ENCODE measurements at places on chromosomes 11 and 22.

DNA sequence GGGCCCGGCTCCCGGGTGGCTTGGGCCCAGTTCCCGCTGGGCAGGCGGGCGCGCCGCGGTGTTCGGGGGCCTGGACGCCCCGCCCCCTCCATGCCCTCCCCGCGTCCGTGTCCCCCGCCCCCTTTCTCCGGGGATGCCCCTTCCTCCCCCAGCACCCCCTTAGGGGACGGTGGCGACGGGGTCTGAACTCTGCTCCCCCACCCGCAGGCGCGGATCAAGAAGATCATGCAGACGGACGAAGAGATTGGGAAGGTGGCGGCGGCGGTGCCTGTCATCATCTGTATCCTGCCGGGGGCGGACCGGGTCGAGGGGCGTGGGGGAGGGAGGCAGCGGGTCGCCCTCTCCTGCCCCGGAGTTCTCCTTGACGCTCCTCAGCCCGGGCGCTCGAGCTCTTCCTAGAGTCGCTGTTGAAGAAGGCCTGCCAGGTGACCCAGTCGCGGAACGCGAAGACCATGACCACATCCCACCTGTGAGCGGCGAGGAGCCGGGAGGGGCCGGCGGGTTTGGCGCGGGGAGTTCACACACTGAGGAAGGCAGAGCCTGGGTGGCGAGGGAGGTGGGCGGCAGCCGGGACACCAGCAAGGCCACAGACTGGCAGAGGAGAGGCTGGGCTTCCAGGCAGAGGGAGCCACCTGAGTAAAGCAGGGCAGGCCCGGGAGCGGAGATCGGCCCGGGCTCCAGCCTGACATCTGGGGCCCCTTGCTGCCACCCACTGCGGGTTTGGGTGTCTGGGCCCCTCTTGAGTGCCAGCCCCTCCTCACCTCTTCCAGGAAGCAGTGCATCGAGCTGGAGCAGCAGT is 546 bp downstream of the DRAP1 start:
- DNase-seq = no peak

GRCh38 chr11:12413141-12414052 is 36.0 kb downstream of the PARVA start:
- DNase-seq = no peak

DNA sequence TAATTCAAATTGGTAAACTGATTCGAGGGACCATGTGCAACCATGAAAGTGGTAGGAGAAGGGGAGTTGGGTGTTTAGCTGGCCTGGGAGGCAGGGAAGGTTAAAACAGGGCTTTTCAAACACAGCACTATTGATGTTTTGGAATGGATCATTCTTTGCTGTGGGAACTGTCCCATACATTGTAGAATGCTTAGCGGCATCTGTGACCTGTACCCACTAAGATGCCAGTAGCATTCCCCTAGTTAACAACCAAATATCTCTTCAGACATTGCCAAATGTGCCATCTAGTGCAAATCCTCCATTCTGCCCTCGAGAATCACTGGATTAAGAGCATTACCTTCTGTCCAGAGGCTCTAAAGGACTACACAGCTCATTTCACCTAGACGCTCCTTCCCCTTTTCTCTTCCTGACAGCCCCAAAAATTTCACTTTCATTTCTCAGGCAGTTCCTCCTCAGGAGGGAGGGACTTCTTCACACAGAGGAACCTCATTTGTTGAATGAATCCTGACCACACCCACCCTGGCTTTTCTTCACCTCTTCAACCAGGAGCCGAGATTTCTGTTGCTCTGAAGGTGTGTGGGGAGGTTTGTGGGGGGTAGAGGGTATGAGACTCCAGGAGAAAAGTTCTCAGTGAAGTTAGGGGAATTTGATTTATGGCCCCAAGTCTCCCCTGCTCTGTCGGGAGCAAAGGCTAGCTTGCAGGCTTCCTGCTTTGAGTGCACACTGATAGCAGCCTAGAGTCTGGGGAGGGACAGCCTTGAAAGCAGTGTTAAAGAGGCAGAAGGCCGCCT is at the start of gene TRIM34:
Gene TRIM34 (plus strand): TSS at position 513 of the 791 bp plus-strand sequence. CDS start 7,331 bp downstream, outside the sequence.
- peak; percentile 73 for DNase-seq

DNA sequence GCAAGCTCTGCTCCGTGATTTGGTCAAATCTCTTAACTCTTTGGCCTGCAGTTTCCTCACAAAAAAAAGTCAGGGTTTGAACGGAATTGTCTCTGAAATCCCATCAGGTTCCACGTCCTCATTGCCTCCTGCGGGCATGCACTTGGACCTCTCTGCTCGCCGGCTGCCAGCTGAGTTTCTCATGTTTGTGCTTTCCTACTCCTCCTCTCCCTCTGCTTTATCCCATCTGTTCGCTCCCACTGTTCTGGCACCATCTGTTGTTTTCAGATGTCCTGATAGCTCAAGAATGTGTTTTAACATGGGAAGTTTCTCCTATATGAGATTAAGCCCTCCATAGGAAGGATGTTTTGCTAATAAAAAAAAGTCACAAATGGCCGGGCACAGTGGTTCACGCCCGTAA is 49.4 kb upstream of the ARHGAP42 start:
- no peak for DNase-seq

DNA sequence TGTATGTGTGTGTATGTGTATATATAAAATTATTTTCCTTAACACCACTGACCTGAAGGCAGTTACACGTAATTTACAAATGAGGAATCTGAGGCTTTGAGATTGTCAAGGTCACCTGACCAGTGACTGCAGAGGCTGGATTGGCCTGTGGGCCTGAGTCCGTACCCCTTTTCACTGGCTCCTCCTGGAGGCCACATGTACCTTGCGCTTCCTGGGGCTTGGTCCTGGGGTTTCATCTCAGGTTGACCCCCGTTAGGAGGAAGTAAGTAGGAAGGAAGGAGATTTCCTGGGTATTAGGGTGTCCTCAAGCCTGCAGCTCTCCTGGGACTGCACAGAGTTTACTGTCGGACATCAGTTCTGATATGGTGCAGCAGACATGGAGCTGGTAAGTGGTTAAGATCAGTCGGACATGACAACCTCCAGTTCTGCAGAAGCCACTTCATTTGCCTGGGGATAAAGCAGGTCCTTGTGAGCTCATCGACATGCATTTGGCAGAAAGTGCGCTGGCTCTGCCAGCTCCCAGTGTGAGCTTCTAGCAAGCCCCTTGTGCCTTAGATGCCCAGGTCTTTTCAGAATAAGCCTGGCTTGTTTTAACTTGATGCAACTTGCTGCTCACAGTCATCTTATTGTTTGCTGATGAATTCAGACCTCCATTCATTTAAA is 36.6 kb downstream of the ST3GAL4 start:
- no peak for DNase-seq

GRCh38 chr11:105100206-105100605 is 39.4 kb downstream of the CARD18 start:
- peak; percentile 32 for DNase-seq

- no peak for DNase-seq
Measured at GRCh38 chr11:73996161-73996747, 12.6 kb downstream of the UCP3 start.

- DNase-seq = no peak
Measured at GRCh38 chr22:46176508-46177003, 26.2 kb downstream of the PPARA start.

GRCh38 chr22:29973269-29973668 is 90.3 kb downstream of the MTMR3 start:
- DNase-seq = no peak

- DNase-seq = no peak
Measured at GRCh38 chr11:23684701-23685100, 812.2 kb upstream of the LUZP2 start.

GRCh38 chr11:34405079-34405858 is 33.5 kb upstream of the CAT start:
- no peak for DNase-seq

GRCh38 chr11:128593281-128593680 is 5.9 kb upstream of the ETS1 start:
- DNase-seq = no peak

- DNase-seq = no peak
Measured at GRCh38 chr22:45010532-45010900, 711 bp upstream of the PHF21B start.

DNA sequence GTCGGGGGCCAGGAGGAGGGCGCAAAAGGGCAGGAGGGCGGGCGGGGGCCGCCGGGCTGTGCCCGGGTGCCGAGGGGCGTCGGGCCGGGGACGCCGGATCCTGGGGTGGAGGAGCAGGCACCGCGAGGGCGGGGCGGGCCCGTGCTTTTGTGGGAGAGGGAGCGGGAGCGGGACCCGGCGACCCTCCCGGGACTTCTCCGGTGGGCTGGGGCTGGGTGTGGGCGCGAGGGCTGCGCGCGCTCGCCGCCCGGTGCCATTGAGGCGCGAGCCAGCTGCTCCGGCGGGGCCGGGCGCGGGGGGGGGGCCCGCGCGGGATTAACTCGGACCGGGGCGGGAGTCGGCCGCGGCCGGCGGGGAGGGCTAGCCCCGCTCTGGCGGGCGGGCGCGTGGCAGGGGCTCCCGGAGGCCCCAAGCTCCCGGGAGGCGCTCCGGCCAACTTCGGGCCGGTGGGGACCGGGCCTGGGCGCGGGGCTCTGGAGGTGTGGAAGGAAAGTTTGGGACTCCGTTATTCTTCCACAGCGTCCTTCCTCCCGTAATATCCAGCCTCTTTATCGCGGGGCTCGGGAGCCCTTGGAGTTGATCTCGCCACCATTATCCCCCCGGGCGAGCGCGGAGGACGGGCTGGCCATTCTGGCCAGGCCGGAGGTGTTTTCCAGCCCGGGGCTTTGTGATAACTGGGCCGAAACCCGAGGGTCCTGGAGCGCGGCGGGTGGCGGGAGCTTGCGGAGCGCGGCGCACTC is 936 bp downstream of the CECR2 start:
- DNase-seq = no peak

DNA sequence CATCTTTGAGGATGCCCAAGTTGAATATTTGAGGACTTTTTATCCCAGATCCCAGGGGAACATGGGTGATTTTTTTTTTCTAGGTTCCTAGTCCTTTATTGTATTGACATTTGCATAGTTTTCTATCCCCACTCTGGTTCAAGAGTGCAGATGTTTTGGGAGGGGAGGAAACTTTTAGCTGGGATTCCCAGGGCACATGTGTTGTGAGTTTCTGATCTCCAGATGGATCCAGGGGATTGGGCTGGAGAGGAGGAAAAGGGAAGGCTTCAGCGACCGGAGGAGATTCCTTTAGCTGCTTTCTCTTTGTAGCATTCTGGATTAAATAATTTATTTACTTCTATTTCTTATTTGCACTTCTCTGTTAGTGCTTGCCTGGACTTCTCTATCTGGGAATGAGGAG is 14.7 kb upstream of the SORL1-AS1 start:
- DNase-seq = no peak

DNA sequence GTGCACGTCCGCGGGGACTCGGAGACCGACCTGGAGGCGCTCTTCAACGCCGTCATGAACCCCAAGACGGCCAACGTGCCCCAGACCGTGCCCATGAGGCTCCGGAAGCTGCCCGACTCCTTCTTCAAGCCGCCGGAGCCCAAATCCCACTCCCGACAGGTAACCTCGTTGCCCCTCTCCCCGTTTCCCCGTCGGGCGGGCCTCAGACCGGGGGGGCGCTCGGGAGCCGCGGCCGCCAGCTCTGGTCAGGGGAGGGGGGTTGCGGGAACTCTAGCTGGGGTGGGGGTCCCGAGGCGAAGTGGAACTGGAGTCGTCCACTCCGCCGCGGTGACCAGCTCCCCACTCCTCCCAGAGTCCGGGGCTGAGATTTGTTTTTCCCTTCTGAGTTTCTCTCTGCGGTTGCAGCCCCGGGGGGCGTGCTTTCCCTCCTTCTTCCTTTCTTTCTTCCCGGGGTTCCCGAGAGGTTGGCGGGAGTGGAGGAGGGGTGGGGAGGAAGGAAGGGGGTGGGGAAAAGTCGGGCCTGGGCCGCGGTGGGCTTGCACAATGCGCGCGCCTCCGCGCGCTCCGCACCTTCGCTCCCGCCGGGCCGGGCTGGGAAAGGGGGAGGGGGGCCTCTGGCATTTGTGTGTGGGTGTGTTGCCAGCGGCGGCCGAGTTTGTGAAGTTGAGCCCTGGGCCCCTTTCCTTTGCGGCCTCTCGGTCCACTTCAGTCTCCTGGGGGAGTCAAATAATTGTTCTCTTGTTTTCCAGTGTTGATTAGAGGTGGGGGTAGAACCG is 952 bp downstream of the YAP1 start:
- peak; percentile 19 for DNase-seq

DNA sequence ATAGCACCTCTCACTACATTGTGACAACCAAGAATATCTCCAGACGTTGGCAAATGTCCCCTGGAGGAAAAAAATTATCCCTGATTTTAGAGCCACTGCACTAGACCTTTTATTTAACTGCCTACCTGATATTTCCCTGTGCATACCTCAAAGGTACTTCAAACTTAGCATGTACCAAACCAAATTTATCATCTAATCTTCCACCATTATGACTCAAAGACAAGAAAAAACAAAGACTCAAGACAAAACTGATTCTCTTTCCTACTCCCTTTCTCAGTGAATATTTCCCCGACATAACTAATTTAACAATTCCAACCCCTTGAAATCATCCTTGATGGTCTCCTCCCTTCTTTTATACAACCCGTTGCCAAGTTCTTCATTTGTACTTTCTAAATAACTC is 136.0 kb downstream of the CCDC81 start:
- no peak for DNase-seq

GRCh38 chr11:119179983-119180382 is 5.3 kb upstream of the NHERF4 start:
- DNase-seq = no peak

- no peak for DNase-seq
Measured at GRCh38 chr22:23657727-23658126, 25.6 kb upstream of the DRICH1 start.

- no peak for DNase-seq
Measured at GRCh38 chr11:61127991-61128390, 25.7 kb downstream of the CD5 start.

DNA sequence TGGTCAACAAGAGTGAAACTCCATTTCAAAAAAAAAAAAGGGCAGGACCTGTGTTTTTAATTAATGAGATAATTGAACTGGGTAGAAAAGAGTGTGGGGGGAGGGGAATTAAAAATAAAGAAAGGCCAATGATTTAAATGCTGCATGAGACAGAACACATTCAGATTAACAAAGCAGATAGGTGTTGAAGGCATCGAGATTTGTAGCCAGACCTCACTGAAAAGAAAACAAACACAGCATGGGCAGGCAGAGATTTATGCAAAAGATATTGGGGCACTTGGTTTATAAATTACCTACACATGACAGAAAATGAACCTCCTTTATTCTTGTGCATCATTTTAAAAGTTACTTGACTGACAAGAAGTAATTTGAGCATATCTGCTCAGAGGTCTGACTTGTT is 354.0 kb upstream of the API5 start:
- no peak for DNase-seq

GRCh38 chr11:10526974-10527918 is 13.7 kb downstream of the RNF141 start:
- no peak for DNase-seq

GRCh38 chr11:2099516-2100349 is 39.5 kb downstream of the IGF2 start:
- no peak for DNase-seq

GRCh38 chr22:30863081-30863833 is 105.3 kb downstream of the MORC2 start:
- no peak for DNase-seq

GRCh38 chr11:129023968-129024676 is 81.5 kb upstream of the TP53AIP1 start:
- peak; percentile 16 for DNase-seq
